T-helper 17 cell (primary cell): ENCODE measurements at places on chromosomes 12 and 14.
A peak's percentile ranks its signal among the peaks of the same experiment; 100 is the strongest.

GRCh38 chr12:92244036-92244435 is 98.4 kb upstream of the BTG1 start:
- DNase-seq: no peak

GRCh38 chr12:76519538-76519937 is 40.0 kb downstream of the OSBPL8 start:
- DNase-seq: no peak

DNA sequence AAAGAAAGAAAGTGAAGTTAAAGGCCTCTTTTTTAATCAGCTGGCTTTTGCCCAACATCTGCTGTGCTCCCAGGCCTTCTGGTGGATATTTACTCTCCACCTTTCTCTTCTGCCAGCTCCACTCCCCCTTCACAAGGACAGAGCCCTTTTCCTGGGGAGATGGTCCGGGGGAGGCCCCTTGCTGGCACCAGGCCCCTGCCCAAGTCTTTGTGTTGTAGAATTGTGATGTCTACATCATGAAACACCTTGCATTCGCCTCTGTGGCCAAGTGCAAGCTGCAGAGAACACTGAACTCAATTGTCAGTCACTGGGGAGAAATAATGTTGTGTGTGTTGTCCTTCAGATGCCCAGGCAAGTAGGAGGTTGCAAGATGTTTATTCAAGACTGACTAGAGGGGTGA is 150.3 kb downstream of the DPF3 start:
- no peak for DNase-seq

DNA sequence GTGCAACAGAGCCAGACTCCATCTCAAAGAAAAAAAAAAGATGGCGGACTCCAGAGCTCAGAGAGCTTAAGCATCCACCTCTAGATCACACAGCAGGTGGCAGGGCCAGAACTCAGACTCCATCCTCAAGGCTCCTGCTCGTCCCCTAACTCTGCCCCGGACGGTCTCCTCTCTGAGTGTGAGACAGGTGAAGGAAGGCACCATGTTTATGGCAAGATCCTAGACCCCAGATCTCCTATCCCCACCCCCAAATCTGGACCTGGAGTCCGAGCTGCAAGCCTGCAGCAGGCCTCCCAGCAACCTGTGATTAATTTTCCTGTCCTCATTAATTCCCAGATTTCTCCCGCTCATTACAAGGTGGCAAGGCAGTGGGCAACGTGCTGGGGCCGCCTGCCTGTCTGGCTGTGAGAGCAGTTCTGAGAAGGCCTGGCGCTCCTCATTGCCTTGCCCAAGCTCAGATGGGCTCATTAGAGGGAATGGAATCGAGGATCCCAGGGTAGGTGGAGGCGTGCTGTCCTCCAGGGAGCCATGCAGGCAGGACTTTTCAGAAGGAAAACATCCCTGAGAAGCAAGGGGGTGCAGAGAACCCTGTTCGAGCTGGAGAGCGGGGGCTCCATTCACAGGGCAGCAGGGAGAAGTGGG is 296.6 kb upstream of the RTL1 start:
- DNase-seq: no peak

- DNase-seq: no peak
Observed at GRCh38 chr12:108338915-108339657, at the start of gene CMKLR1. TSS of gene CMKLR1 (minus strand) at chr12:108339311. CDS start at chr12:108293591, 45,720 bp downstream.

GRCh38 chr12:54364413-54364812 is at the start of gene GPR84:
TSS of gene GPR84 (minus strand) at chr12:54364486. CDS start at chr12:54363851, 635 bp downstream.
- DNase-seq: no peak

GRCh38 chr12:108807476-108807875 is 49.9 kb downstream of the SSH1 start:
- no peak for DNase-seq

DNA sequence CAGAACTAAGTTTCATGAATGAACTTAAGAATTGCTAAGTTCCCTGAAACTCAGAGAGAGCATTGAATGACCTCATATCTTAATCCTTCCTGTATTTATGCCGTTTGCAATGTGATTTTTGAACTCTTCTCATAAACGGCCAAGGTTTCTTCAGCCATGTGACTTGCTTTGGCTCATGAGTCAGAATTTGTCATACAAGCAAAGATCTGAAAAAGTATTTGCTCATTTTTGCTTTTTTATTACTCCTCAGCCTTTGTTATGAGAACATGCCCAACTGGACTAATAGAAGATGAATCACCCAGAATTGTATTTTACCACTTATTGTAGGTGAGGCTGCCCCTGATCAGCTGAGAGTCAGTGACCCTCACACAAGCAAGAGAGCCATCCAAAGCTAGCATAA is 693.8 kb downstream of the BCL11B start:
- DNase-seq: no peak

- DNase-seq: peak; percentile 15
Observed at GRCh38 chr12:97148941-97149559, 242.0 kb downstream of the NEDD1 start.

GRCh38 chr12:47369085-47369484 is 289.3 kb upstream of the AMIGO2 start:
- no peak for DNase-seq

GRCh38 chr12:57624441-57625220 is 8.4 kb downstream of the B4GALNT1 start:
- no peak for DNase-seq

DNA sequence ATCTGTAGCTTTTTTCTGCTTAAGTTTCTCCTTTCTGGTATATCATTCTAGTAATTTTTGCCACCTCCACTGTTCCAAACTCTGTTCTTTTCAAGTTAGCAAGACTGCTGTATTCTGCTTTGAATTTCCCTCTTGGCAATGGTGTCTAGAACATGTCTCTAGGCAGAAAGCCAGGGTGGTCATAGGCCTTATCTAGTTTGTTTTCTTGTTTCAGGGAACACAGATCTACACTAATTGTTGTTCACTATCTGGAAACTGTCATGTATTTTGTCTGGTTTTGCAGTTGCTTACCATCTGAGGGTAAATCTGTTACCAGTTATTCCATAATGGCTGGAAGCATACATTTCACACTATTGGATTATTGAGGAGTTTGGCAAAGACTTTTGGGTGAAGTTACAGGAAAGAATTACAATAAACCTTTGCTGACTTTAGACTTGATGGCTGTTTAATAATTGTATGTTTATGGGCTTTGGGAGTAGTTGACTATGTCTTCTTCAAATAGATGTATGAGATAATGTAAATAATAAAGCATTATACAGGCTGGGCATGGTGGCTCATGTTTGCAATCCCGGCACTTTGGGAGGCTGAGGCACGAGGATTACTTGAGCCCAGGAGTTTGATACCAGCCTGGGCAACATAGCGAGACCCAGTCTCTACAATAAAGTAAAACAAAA is 41.4 kb downstream of the FUT8 start:
- DNase-seq: no peak

- no peak for DNase-seq
Observed at GRCh38 chr14:51481643-51482042, 170.1 kb upstream of the FRMD6 start.

- no peak for DNase-seq
Observed at GRCh38 chr12:110165540-110166159, 41.5 kb downstream of the IFT81 start.

- DNase-seq: no peak
Observed at GRCh38 chr14:98909251-98909944, 362.6 kb downstream of the BCL11B start.

GRCh38 chr12:47348206-47348605 is 268.4 kb upstream of the AMIGO2 start:
- DNase-seq: no peak

- DNase-seq: no peak
Observed at GRCh38 chr12:132145334-132145733, 1.1 kb downstream of the NOC4L start.

GRCh38 chr12:56119361-56119796 is 1.3 kb downstream of the ZC3H10 start:
- peak; percentile 38 for DNase-seq

- DNase-seq: no peak
Observed at GRCh38 chr12:123033392-123034021, 53.0 kb downstream of the ARL6IP4 start.

GRCh38 chr12:112422531-112422930 is 3.8 kb downstream of the PTPN11 start:
- DNase-seq: no peak

DNA sequence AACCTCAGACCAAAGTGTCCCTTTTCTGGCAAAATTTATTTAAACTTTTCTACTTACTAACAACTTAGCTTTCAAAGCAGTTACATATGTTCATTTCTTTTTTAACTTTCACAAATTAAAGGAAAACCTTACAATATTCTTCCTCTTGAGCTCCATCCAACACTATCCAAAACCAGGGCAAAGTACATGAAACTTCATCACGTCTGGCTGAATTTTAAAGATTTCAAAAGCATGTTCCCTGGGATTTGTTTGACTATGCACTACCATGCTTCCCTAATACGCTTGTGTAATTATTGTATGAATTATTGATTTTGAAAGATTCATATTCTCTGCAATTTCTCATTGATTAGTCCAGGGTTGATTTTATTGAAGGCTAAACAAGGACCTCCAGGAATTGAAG is 343.1 kb upstream of the TMPO start:
- DNase-seq: no peak

DNA sequence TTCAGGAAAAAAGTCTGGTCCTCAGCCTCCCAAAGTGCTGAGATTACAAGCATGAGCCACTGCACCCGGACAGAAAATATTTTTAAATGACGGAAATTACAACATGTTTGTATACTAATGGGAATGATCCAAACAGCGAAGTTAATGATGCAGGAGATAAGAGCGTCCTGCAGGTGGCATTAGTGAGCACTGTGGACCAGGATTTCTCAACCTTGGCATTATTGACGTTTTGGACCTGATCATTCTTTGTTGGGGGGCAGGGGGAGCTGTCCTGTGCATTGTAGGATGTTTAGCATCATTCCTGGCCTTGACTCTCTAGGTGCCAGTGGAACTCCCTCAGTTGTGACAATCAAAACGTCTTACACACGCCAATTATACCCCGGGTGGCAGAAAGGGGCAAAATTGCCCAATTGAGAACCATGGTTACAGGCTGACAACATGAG is 34.1 kb downstream of the SCFD1 start:
- no peak for DNase-seq

DNA sequence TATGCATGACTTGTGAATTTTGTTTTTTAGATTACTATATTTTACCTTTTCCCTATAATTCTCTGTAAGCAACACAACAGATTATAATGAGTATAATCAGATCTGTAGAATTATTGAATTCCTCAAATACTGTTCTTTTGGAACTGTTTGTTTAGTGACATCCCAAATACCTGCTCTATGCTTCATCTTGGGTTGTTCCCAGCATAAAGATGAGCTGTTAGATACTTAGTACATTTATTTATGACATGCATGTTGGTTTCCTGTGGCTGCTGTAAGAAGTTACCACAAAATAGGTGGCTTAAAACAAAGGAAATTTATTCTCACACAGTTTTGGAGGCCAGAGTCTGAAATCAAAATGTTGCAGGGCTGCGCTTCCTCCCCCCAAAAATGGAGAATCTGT is 78.4 kb downstream of the PTPRR start:
- no peak for DNase-seq

GRCh38 chr12:115511986-115512711 is 765.3 kb downstream of the MED13L start:
- DNase-seq: no peak

GRCh38 chr12:132477017-132477702 is 12.8 kb upstream of the FBRSL1 start:
- DNase-seq: no peak
